SW480 (cell line): ENCODE measurements at places on chromosomes 3 and 15.

DNA sequence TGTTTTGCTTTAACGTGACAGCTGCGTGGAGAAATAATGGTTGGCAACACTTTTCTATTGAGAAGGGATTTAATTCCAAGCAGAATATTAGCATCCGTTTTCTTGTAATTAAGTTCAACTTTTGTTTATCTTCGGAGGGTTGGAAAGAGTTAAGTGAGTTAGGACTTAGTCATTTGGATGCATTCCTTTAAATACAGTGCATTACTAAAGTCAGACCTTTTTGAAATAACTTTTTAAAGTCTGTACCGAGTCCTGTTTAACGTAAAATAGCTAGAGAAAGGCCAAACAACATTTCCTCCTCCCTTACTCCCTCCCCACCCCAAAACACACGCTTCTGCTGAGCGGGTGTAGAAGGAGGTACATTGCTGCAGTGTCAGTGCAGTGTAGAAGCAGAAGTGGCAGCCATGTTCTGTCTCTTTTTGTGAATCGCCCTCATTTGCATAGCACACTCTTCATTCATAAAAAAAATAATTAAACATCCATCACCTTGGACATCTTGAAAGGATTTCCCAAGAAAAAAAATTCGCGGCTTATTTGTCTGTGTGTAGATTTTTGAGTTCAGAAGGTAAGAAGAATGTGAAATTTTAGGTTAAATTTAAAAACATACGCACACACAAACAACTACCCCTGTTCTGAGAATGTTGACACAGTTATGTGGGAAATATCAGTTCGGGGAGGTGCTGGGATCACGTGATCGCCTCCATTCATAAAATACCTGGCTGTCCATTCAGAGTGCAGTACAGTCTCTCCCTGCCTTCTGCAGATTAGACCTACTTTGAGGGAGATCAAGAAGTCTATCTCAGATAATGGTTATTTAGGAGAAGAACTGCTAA is 1.6 kb downstream of the SPRED1 start:
- peak; percentile 77 for DNase-seq

- no peak for DNase-seq
Measured at GRCh38 chr3:64056606-64057180, 33.4 kb upstream of the PSMD6 start.

DNA sequence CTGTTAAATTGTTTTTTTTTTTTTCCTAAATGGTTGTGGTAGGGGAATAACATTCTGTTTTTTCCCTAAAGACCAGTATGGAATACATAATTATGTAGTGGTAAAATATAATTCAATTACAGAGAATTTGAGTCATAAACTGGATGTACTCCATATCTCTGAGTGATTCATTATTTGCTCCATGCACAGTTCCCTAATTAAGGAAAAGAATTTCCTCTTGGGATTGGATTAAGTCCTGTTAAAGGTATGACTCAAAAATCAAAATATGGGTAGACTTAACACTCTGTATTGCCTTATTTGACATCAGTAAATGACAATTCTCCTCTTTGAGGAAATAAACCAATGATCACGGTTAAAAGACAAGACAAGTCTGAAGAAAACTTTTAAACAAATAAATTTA is 78.0 kb upstream of the KCNH8 start:
- no peak for DNase-seq

DNA sequence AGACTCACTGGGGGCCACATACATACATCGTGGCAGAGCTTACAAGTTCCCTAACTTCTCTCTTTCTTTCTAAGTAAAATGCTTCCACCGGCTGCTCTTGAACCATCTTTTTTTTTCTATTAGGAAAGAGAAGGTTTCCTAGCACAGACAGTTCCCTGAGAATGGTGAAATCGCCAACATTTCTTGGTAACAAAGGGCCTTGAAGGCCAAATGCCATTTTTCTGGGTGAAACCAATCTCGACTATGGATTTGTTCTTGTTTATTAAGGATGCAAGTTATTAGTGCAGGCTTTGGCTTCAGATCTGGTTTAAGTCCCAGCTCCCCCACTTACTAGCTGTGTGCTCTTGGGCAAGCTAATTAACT is 3.0 kb downstream of the LMCD1 start:
- no peak for DNase-seq

GRCh38 chr3:69320871-69321271 is 65.0 kb downstream of the FRMD4B start:
- no peak for DNase-seq

GRCh38 chr3:55169161-55169560 is 241.3 kb upstream of the LRTM1 start:
- no peak for DNase-seq
